ENCODE measurements at places on chromosomes 11 and 22. TPM values are rescaled to one million over a fixed set of nuclear protein-coding genes. Genes with fewer than 3 reads are reported as not detected.
A peak's percentile ranks its signal among the peaks of the same experiment; 100 is the strongest.

Gene SERPING1
- total RNA-seq, result 51.4 TPM

Gene FAM168A
- total RNA-seq, result 140 TPM

Gene RBMXL2
- 0.63 TPM for total RNA-seq

Gene BAIAP2L2
- 7.3 TPM for total RNA-seq

Gene BCO2
- total RNA-seq, result 17.2 TPM

Gene MS4A6E
- not detected for total RNA-seq

Gene PARVA
- 32.1 TPM for total RNA-seq

DNA sequence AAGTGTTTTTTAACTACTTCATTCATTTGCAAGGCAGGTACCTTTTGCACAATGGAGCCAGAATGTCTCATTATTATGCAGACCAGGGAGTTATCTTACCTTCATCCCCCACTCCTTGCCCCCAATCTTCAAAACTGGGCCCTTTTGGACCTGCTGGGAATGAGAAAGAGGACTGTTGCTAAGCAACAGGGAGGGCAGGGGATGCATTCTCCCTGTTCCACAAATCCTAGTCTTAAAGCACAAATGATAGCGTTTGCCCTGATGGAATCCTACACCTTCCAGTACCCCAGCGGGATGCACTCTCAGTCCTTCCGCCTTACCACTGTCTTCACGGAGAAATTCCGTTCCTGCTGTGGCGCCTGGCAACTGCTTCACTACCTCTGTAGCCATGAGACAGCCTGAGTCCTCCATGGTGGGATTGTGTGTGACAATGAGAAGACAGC lies 4.1 kb upstream of the KCNJ1 start:
- no peak for DNase-seq

DNA sequence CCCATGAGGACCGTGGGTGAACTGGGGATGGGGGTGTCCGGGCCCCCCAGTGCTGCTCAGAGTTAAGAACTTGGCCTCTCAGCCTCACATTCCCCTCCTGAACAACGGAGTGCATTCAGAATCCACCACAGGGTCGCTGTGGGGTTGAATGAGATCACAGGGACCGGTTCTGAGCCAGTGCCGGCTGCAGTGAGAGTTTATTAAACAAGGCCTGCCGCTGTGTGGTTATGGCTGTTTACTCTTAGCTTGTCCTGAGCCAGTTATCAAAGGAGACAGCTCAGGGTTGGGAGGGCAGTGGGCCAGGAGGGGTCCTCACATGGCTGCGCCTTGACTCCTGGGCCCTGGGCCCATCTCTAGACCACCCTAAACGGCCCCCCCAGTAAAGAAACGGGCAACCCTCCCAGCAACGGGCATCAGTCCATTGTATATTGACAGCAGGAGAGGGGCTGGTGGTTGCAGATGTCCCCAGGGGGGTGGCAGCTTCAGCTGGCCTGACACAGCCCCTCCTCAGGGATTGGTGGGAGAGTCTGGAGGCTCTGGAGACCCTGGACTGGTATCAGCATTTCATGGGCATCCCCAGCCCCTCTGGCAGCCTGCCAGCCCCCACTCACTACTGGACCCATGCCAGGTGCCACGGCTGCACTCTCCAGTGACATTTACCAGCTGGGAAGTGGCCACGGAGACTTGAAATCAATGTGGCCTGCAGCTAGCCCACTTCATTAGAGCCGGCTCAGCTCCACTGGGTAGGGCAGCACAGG lies 15.1 kb upstream of the CABP7 start:
- DNase-seq, result peak; percentile 74

- no peak for DNase-seq
These were observed 17.3 kb downstream of the RPUSD4 start for GRCh38 chr11:126194121-126194543.

DNA sequence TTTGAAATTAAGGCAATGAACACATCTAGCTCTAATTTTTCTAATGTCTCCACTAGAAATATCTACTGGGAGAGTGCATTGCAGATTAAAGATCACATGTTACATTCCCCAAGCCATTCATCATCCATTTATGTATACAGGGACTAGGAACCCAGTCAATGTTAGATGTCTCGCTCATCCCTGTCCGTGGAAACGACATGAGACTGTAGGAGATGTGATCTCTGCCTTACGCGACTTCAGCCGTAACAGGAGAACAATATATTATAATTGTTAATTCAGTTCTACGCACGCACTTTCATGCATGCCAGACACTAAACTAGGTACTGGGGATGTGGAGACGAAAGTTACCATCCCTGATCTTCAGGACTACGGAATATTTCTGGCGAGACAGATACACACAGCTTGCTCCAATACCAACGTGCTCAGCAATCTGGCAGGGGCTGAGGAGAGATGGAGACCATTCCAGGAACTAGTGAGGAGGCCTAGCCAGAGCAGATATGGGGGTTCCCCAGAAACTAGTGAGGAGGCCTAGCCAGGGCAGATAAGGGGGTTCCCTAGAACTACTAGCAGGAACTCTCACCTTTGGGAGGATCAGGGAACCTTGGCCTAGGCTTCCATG lies 706 bp downstream of the DCPS start:
- DNase-seq, result no peak

- no peak for DNase-seq
These were observed 120.8 kb upstream of the APOA1 start for GRCh38 chr11:116958246-116958645.

GRCh38 chr22:48310289-48310688 lies 1517.4 kb downstream of the BRD1 start:
- DNase-seq, result no peak

DNA sequence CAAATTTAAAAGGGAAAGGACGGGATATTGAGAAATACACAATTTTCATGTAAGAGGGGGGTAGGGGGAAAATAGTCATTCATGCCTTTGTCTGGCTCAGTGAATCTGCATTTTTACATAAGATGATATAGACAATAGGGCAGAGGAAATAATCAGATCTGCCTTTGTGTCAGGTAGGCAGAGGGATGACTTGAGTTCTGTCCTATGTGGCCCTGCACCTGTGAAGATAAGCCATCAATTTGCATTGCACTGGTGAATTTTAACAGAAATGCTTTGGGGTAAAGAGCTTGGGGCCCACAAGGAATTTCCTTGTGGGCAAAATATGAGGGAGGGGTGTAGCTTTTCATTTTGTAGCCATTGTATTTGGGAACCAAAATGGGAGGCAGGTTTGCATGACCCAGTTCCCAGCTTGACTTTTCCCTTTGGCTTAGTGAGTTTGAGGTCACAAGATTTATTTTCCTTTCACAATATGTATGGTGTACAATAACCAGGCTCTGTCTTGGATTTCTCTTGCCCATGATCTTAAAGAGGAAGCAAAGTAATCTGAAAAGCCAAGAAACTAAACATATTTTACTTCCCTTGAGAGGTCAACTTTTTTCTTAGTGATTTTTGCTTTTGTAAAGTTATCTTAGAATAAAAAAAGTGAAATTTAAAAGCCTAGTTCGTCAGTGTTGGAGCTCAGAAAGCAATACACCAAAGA lies 77.7 kb upstream of the SORL1 start:
- no peak for DNase-seq

DNA sequence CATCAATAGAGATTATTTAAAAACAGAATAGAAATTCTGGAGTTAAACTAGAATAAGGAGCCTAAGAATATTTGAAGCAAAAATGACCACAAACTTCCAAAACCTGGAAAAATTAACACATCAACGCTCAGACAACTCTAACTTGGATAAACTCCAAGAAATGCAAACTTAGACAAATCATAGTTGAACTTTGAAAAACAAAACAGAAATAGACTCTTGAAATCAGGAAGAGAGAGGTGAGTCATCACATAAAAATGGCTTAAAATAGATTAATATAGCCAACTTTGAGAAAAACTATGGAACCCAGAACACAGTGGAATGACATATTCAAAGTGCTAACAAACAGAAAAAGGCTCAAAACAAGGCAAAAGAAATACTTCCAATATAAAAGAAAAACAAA lies 974.2 kb downstream of the JRKL start:
- DNase-seq, result no peak

DNA sequence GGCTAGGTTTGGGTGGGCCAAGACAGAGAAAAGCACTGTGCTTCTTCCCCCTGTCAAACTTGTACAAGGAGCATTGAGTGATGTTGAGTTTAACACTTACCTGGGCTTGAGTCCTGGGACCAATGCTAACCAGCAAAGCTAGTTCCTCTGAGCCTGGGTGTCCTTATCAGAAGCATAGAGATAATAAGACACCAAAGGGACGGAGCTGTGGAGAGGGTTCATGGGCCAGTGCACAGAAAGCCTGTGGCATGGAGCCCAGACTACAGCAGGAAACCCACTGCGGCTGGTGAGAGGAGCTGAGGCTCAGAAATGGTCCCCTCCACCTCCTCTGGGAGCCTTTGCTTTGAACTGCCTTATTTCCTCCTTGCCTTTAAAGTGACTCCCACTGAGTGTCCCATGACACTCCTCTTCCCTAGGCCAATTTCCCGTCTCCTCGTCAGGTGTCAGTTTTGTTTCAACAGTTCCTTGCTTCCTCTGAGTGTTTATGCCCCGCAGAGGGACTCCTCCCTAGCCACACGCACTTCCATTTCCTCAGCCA lies 9.4 kb downstream of the SLCO2B1 start:
- no peak for DNase-seq

DNA sequence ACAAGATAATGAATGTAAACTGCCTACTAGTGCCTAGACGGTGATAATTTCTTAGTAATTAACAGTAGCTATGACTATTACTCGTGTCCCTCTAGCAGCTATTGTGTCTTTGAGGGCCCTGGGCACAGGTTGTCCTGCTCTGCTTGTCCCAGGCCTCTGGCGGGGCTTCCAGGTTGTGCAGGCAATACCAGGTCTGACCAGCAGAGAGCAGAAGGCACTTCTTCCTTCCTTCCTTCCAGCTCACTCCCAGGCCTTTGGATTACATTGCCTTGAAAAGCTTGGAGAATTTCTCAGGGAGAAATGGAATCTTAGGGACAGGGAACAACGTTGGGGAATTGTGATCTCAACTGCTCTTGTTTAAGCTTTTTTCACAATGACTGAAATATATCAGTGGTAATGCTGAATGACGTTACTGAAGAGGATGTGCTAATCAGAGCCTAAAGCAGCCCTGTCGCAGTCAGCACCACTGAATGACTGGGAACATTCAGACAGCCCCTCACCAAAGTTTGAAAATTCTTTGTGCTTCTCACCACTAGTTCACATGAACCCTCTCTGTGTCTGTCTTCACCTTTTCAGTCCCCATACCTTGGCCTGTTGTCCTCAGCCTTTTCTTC lies 8.4 kb upstream of the CCKBR start:
- DNase-seq, result peak; percentile 58
